ENCODE measurements at places on chromosomes 16 and 17.

DNA sequence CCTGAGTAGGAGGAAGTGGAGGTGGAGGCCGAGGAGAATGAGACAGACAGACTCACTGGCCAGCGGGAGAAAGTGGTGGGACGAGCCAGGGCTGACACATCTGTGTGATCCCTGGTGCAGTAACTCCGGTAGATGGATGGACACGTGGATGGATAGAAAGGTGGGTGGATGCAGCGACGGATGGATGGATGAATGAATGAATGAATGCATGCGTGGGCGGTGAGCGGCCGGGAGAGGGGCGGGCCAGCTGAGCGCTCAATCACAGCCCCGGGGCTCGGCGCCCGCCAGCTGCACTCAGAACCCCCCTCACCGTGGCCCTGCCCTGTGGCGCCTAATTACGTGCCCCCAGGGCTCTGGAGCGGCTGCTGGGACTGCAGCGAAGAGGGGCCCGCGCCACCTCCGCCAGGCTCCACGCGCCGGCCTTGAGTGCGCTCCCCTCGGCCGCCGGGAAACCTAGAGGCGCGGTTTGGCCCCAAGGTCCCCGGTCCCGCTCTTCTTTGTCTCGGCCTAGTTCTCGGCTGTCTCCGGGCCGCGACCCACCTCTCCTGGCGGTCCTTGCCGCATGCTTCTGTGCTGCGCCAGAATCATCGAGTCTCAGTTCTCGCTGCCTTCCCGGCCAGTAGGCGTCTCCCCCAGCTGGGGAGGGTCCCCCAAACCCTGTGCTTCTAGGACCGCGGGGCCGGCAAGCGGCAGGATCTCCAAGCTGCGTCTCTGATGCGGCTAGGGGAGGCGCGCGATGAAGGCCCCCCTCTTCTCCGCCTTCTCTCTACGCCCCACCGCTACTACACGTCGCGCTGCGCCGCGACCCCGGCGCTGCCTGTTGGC lies 41.0 kb downstream of the RAI1 start:
- no peak for DNase-seq

- DNase-seq, result no peak
Observed at GRCh38 chr16:75304521-75305363, 53.3 kb upstream of the BCAR1 start.

DNA sequence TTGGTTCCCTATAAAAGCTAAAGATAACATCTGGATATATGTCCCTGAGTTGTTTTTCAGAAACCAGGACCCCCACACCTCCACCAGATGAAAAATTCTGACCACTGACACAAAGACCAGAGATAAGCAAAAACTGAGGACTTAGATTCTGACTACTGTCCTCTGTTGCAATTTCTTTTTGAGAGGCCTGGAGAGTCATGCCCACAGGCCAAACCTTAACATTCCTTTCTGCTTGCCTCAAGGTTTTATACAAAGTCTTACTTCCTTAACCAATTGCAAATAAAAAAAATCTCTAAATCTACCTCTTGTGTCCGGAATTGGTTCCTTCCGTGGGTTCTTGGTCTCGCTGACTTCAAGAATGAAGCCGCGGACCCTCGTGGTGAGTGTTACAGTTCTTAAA lies 228.5 kb downstream of the ABCC12 start:
- no peak for DNase-seq

GRCh38 chr17:50659179-50659578 lies 24.5 kb downstream of the ABCC3 start:
- DNase-seq, result no peak

DNA sequence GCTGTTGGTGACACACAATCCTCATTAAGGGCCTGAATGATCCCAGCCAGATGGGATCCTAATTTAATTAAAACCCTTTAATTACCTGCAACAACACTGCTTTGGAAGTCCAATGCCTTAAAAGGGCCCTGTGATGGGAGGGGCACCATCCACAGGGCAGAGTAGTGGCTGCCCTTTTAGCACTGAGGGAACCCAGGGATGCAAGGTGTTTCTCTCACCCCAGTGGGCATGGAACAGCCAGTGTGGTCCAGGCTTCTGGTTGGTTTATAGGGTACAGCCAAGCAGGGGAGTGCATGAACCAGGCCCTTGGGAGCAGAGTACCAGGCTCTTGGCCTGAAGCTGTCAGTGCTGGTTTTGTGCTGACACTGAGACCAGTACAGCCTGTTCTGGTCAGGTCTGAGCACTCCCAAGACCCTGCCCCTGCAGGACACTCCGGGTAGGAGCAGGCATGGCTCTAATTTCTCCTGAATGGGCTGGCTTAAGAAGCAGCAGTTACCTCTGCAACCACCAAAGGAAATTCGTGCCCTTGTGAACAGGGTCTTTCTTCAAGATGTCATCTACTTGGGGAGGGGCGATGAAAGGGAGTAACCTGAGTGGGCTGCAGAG lies 9.9 kb downstream of the NXPH3 start:
- no peak for DNase-seq

GRCh38 chr17:48478224-48479013 lies 48.4 kb upstream of the SKAP1 start:
- no peak for DNase-seq

GRCh38 chr17:31266042-31266441 lies 31.0 kb downstream of the OMG start:
- DNase-seq, result no peak

- no peak for DNase-seq
Observed at GRCh38 chr16:89565506-89566372, 5.3 kb downstream of the RPL13 start.

DNA sequence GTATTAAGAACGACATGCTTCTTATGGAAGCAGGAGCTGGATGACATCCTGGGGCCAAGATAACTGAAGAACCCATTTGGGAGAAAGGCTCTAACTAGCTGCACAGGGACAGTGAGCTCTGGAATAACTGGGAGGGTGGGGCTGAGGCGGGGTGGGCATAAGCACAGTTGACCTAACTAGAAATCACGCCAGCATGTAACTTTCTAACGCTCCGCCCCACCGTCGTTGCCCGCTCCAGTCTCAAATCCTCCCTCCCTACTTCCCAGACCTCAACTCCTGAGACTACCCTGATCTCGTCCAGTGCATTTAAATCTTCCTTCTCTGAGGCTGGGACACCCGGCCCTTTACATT lies 436 bp downstream of the PHB1 start:
- DNase-seq, result no peak

DNA sequence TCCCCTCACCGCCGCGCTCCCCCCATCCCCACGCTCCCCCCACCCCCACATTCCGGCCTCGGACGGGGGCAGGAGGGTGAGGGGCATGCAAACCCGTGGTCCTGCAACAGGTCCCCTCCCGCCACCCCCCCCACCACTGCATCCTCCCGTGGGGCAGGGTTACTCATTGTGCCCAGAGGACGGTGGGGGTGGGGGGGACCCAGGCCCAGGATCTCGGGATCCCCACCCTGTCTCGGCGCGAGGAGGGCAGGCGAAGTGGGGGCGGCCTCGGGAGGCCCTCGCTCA lies 8.5 kb downstream of the SLC22A31 start:
- DNase-seq, result no peak

- peak; percentile 9 for DNase-seq
Observed at GRCh38 chr16:1054660-1055556, 17.6 kb upstream of the SSTR5 start.

DNA sequence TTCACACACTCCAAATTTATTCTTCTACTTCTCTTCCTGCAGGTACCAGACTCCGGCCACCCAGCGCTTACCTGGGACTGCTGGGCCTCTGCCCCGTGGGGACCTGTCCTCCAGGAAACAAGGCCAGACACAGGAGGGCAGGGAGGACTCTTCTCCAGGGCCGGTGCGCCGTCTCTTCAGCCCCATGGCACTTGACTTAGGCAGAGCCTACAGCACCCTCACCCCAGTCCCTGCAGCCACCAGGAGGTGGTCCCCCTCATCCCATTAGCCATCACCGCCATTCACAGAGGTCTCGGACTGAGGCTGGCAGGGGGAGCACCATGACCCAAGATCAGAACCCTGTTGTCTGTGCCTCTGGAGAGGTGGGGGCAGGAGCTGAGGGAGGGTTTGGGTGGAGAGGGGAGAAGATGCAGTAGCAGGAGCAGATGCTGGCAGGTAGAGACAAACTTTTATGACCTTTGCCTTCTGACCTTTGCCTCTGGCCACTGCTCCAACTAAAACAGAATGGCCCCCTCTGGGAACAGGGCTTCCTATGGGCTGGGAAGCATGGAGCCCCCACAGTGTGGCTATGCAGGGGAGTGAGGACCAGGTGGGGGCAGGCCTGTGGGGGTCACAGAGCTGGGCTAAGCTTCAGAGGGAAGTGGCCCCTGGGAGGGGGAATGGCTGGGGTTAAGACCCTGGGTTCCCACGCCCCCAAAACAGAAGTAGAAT lies 1.7 kb upstream of the GCGR start:
- DNase-seq, result no peak

- DNase-seq, result no peak
Observed at GRCh38 chr17:67819722-67820121, 5.6 kb upstream of the BPTF start.

- no peak for DNase-seq
Observed at GRCh38 chr17:40675905-40676304, 10.9 kb upstream of the KRT222 start.

DNA sequence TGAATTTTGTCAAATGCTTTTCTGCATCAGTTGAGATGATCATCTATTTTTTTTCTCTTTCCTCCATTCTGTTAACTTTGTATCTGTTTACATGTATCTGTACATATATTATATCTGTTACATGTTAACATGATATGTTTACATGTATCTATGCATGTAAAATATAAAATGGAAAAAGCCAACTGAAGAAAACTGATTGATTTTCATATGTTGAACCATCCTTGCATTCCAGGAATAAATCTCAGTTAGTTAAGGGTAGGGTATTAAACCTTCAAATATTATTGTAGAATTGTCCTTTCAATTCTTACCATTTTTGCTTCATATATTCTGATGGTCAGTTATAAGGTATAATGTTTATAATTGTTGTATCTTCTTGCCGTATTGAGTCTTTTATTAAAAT lies 336.1 kb downstream of the ZFHX3 start:
- DNase-seq, result no peak

- no peak for DNase-seq
Observed at GRCh38 chr16:11134722-11135463, 121.1 kb downstream of the SOCS1 start.

GRCh38 chr17:79324194-79324593 lies 249.6 kb downstream of the ENGASE start:
- no peak for DNase-seq

GRCh38 chr17:75010683-75011400 lies 1.6 kb upstream of the MRPL58 start:
- DNase-seq, result no peak
